ENCODE measurements at places on chromosomes 3 and 15.

- DNase-seq: no peak
These were observed 286.0 kb downstream of the OCA2 start for GRCh38 chr15:27813139-27813538.

DNA sequence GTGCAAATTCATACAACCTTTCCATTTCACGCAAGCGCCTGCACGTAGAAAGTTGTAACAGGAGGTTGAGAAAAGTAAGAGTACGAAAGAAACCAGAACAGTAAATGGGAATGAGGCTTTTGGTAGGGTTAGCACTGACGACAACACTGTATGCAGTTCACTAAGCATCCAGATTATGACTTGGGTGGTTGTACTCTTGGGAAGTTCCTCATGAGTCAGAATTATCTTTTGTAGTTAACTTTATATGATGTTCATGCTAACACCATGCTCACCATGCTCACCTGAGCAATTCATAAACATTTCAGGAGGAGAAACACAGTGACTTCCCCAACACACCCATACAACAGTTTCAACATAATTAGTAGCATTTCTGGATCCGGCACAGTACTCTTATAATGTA lies 3.0 kb upstream of the LPP start:
- no peak for DNase-seq

DNA sequence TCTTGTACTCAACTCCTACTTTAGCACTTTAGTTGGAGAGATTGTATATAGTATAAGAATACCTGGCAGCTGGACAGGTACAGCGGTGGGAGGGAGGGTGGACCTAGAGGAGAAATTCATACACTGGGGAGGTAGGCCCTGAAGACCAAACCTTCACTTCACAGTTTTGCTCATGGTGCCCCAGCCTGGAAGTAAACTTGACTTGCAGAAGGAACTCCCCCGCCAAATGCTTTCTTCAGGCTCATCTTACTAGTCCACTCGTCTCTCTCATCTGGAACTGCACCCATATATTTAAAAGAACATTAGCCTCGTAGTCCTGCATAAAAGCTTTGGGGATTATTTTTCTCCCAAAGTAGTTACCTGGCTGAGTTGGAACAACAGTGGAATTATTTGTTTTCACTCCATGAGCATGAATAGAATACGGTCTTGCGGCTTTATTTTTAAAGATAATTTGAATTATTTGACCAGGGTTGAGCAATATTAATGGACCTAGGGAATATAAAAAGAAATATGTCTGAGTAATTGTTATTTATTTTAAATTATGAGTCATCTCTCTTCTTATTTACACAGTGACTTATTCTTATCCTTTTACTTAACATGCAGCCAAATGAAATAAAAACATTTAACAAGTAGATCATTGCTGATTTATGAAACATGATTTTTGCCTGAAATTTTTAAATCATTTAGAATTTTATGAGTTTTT lies 25.5 kb upstream of the CP start:
- peak; percentile 20 for DNase-seq

DNA sequence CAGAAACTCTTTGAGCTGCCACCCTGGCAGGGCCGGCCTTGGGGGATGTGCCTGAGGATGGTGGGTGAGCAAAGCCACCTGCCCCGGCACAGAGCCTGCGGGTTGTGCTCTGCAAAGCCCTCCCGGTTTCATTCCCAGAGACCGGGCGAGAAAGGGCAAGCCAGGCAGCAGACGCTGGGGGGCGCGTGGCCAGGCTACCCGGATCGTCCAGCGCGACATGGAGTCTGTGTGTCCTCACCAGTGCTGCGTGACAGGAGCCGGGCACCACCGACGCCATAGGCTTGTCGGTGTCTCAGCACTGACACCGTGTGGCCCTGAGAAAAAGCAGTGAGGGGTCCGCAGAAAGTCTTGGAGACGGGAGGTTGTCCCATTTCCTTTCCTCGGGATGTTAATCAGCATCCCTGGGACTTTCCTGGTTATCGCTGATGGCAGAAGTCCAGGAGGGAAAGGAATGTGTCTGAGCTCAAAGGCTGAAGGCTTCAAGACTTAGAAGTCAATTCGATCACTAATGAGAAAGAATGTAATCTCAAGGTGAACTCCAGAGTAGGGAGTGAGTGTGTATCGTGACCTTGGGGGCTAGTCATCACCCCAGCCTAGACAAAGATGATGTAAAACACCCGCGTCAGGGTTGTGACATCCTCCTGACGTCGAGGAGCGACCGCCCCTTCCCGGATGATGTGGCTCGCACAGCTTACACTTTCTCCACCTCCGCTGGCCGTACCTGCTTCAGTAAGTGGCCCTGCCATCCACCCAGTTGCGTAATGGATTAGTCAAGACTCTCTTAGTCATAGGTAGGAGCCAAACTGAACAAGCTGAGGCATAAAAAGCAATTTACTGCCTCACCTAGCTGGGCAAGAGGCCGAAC lies 36.3 kb upstream of the PLA2G4E start:
- DNase-seq: peak; percentile 72

- no peak for DNase-seq
These were observed 55.4 kb upstream of the PIAS1 start for GRCh38 chr15:67998599-67999133.

GRCh38 chr3:140499114-140499757 lies 178.6 kb upstream of the TRIM42 start:
- DNase-seq: no peak
